ENCODE measurements at places on chromosomes 16 and 17.

GRCh38 chr16:84759061-84759460, 59.3 kb downstream of the USP10 start:
- DNase-seq, result no peak

- no peak for DNase-seq
Observed at GRCh38 chr17:50853781-50854180, 12.4 kb downstream of the TOB1 start.

- no peak for DNase-seq
Observed at GRCh38 chr17:8324923-8325322, 14.7 kb upstream of the ODF4 start.

GRCh38 chr17:46171939-46172338, 21.3 kb downstream of the KANSL1 start:
- no peak for DNase-seq

DNA sequence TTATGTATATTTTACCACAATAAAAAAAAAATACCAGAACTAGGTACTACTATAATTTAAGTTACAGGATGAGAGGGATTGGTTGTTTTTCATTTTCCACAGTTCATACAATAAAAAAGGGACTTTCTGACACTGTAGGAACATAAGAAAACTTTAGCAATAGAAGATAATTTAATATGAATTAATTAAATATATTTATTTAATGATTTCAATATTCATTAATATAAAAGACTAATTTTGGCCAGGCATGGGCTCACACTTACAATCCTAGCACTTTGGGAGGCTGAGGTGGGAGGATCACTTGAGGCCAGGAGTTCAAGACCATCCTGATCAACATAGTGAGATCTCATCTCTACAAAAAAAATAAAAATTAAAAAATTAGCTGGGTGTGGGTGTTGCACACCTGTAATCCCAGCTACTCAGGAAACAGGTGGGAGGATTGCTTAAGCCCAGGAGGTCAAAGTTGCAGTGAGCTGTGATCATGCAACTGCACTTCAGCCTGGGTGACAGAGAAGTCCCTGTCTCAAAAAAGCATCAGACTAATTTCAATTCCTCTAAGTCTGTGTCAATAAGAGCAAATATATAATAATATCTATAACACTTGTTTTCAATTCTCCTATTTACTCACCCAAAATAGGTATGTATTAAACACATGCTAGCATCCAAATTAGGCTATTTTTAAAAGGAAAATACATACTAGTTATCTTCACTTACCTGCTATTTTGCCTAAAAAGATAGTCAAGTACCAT, 79.6 kb downstream of the BRIP1 start:
- DNase-seq, result no peak
